ENCODE measurements at places on chromosomes 13 and 19.

DNA sequence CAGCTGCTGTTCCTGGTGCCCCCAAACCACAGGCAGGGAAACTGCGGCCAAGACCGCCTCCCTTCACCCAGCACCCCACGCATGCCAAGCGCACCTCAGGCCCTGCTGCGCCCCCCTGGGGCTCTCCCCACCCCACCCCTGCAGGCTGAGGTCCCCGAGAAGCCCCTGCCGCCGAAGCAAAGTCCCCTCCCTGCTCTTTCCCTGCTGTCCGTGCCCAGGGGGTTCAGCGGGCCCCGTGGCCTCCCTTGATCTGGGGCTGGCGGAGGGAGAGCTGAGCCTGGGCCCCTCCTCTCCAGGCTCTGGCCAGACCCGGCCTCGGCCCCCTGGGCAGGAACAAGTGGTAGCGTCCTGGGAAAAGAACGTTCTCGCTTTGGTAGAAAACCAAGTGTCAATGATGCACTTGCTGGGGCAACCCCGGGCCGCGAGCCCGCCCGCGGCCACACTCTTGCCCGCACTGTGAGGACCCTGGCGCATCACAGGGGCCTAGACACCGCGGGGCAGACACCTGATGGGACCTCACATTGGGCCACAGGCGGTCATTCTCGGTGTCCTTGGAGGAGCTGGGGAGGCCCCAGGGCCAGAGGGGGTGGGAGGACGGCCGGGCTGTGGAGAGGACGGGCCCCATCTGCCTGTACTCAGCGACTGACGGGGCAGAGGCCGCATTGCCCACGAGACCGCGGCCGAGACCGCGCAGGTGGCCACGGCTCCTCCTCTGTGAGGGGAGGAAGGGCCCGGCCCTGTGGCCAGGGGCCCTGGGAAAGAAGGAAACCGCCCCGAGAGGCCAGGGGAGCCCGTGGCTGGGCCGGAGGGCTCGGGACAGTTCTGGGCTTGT lies 29.0 kb downstream of the GPX4 start:
- no peak for DNase-seq

- peak; percentile 60 for DNase-seq
These were observed 399 bp upstream of the SPTBN4 start for GRCh38 chr19:40466219-40466984.

DNA sequence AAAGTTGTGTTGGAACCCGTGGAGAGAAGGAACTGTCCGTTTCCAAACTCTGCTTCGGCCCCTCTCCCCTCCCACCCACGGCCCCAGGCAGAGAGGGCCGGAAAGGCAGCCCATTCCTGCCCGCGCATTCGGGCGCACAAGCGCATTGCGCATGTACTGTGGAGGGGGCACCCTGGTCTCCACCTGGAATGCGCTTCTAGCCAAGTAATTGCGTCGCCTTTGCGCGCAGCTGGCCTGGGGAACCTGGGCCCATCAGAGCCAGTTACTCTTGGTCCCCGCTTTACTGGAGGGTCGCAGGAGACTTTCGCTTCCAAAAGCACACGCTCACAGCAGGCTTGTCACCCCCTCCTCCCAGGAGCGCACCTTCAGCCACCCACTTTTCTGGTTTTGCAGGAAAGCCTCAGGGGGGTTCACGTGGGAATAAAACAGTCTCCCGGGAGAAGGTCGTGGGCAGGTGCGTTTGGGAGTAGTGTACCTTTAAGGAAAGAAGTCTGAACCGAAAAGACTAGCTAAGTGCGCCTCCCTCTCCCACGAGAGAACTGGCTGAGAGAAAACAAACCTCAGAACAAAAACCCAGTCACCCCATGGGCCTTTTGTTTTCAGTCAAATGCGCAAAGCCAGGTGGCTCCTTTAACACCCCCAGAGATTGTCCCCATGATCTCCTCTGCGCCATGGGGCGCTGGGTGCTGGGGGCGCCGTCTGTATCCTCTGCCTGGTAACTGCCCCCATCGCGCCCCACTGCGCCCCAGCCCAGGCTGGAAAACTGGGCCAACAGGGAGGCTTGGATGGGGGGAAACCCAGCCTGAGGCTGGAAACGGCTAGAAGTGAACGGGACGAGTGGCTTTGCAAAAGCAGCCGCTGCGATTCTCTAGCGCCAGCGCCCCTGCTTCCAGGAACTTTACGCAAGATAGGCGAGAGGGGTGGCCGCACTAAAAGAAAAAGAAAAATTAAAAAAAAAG lies 28.5 kb downstream of the GSX1 start:
- DNase-seq: no peak

GRCh38 chr19:49189259-49189658 lies 31.7 kb downstream of the TRPM4 start:
- no peak for DNase-seq

GRCh38 chr19:30906871-30907270 lies 442.4 kb downstream of the TSHZ3 start:
- DNase-seq: no peak

DNA sequence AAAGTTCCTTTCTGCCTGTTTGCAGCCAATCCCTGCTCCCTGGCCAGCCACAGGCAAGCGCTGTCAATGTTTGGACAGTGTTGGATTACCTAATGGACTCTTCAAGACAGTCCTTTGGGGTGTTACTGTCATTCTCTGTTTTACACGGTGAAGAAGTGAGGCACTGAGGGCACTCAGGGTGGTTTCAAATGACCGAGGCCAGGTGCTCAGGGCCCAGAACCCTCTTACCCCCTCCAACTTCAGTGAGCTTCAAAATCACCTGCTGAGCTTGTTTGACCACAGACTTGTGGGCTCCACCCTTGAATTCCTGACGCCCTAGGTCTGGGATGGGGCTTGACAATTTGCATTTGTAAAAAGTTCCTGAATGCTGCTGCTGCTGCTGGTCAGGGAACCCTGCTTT lies 97.9 kb downstream of the GGACT start:
- DNase-seq: no peak

- DNase-seq: no peak
These were observed 38.8 kb downstream of the RCBTB1 start for GRCh38 chr13:49546561-49546960.

GRCh38 chr13:45195421-45195820 lies 5.4 kb downstream of the KCTD4 start:
- no peak for DNase-seq

- DNase-seq: no peak
These were observed 141.2 kb downstream of the TEX29 start for GRCh38 chr13:111461445-111462149.

DNA sequence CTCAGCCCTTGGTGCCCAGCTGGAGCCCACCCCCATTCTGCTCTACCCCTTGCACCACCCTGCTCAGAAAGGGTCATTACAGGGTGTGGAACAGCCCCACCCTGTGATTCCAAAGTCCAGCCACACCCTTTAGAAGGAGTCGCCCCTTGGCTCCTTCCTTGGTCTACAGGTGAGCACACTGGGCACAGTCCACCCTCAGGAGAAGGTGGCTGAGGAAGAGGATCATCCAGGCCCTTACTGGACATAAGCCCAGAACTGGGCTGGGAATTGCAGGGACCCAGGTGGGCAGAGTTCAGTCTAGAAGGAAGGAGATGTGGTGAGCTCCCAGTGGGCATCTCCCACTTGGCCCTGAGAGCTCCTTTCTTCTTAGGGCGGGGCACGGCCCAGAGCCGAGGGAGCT lies 8.6 kb downstream of the SLC46A3 start:
- DNase-seq: no peak

DNA sequence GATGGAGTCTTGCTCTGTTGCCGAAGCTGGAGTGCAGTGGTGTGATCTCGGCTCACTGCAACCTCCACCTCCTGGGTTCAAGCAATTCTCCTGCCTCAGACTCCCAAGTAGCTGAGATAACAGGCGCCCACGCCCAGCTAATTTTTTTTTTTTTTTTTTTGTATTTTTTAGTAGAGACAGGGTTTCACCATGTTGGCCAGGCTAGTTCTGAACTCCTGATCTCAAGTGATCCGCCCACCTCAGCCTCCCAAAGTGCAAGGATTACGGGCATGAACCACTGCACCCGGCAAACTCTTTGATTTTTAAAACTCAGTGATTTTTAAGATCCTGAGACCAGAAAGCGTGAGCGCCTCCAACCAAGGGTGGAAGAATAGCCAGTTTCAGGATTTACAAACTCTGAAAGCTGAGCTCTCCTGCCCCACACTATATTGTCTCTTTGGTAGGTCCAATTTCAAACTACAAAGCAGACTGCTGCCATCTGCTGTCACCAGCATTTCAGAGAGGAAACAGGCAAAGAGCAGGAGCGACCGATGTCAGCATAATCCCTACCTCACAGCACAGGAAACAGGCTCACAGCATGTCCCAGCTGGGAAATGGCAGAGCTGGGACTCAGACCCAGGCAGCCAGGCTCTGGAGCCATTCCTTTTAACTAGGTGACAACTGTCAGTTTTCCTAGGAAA lies 9.2 kb downstream of the NOSIP start:
- DNase-seq: no peak

GRCh38 chr19:5621945-5622464 lies 571 bp downstream of the SAFB2 start:
- no peak for DNase-seq

DNA sequence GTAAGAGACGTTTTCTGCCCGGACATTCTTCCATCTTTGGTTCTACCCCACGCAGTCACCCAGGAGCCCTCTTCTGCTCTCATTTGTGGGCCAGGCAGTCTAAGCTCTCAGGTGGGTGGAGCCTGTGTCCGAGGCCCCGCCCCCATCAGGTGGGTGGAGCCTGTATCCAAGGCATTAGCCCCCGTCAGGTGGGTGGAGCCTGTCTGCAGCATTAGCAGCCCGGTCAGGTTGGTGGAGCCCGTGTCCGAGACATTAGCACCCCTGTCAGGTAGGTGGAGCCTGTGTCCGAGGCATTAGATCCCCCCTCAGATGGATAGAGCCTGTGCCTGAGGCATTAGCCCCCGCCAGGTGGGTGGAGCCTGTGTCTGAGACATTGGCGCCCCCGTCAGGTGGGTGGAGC lies 45.5 kb upstream of the C13orf46 start:
- peak; percentile 36 for DNase-seq

GRCh38 chr19:6527893-6528543 lies 2.8 kb upstream of the TNFSF9 start:
- DNase-seq: no peak

DNA sequence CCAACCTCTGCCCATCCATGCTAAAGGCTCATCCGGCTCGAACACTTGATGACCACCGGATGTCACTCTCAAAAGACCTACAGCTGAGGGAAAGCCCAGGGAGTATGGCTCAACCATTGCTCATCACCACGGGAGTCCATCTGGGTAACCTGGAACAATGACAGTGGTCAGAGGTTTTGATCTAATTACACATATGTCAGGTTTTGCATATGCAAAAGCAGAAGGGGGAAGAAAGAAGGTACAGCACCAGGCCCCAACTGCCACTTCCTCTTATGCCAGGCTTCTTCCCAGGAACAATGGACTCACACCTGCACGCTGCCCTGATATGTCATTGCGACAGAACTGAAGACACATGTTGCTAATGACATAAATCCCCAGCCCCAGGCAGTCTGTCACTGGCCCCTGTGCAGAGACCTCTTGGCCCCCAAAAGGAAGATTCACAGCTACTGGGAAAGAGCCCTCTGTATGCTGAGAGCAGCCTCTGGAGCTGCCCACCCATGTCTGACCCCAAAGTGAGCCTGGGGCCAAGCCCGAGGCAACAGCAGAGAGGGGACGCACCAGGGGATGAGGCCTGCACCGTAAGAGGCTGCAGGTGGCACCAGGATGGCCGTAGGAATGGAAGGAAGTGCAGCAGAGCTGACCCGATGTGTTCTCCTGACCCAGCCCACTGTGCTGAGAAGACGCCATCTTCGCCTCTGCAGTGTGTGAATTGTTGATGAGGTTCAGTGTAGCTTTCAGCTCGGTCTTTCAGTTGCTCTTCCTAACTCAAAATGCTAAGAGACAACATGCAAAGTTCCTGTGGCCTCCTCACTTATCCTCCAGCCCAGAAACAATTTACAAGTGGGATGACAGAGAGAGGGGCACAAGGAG lies 26.3 kb downstream of the EPS15L1 start:
- no peak for DNase-seq

DNA sequence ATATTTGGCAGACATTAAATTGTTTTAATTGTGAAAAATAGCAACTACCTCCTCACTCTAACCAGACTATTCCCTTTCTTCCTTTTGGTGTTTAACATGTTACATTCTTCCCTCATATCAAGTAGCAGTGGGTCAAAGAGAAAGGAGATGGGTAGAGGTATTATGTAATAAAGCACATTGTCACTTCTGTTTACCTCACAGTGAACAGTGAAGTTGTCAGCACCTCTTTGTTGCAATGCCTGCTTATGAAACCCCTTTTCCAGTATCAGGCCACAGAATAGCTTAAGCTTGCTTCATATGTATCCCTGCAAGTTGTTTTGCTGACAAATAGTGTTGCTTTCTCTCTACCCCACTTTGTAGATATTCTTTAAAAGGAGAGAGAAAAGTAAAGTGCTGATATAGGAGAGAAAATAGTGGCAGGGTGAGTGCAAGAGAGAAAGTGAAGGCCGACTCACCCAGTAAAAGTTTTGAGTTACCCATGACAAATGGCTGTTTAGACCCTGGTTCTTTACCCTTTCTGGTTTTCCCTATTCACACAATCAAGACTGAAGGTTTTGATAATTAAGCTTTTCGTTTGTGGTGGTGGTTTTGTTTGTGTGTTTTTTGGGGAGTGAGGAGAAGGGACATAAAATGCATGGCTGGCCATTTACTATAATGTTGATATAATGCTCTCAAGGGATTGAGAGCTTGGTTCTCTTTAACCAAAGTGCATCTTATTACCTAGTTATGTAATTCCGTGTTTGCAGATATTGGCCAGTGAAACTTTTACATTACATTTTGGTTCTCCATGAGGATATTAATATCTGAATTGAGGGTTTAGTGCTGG lies 3.7 kb downstream of the ITM2B start:
- DNase-seq: no peak

DNA sequence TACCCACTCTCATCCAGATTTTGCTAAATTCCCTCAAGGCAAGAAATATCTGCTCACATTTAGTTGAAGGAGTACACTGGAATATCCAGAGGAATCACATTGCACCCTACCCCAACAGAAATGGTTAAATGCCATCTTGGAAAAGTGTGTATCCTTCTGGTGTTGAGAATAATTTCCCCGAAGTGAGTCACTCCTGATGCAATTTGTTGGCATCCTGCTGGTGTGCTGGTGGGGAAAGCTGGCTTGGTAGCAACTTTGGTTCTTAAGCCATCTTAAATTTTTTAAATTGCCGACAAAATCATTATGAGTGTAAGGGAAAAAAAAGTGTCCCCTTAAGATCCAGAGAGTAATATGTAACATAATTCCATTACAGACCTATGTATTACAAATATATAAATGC lies 337.3 kb upstream of the DACH1 start:
- no peak for DNase-seq

- DNase-seq: no peak
These were observed 2.4 kb downstream of the ELAVL3 start for GRCh38 chr19:11478167-11479089.

DNA sequence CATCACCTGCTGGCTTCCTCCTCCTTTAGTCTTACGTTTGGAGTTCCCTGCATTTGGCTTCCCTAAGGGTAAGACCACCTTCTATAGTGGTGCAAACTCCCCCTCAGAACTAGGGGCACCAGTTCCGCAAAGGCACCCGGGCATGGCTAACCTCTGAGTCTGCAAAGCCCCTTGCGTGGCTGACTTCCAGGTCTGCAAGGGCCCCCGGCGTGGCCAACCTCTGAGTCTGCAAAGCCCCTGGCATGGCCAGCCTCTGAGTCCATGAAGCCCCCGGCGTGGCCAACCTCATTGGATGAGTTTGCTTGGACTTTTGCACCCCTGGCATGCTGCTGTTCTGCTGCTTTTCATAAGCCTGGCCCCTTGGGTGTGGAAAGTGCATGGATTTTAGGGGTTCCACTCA lies 5.1 kb downstream of the MCF2L start:
- no peak for DNase-seq

- DNase-seq: no peak
These were observed 8.7 kb upstream of the SERPINE3 start for GRCh38 chr13:51330791-51331190.

All from left ventricle myocardium superior (tissue), 1 donor.